Transverse colon (tissue), 4 donors: ENCODE measurements at places on chromosomes 4 and X. TPM values are rescaled to one million over a fixed set of nuclear protein-coding genes. Genes with fewer than 3 reads are reported as not detected.

ADH7 gene
- not detected for total RNA-seq

ADAM29 gene
- not detected for total RNA-seq

CABS1 gene
- total RNA-seq, result not detected

IL1RAPL2 gene
- total RNA-seq, result not detected

DMP1 gene
- total RNA-seq, result not detected

RGN gene
- not detected for total RNA-seq

USP26 gene
- not detected for total RNA-seq

ASB9 gene
- 1.8 TPM for total RNA-seq

STS gene
- 5.6 TPM for total RNA-seq

PF4V1 gene
- not detected for total RNA-seq

MTMR8 gene
- 15.3 TPM for total RNA-seq

FGD1 gene
- 3.0 TPM for total RNA-seq

NKRF gene
- 1.5 TPM for total RNA-seq

PGAM4 gene
- total RNA-seq, result not detected

DNA sequence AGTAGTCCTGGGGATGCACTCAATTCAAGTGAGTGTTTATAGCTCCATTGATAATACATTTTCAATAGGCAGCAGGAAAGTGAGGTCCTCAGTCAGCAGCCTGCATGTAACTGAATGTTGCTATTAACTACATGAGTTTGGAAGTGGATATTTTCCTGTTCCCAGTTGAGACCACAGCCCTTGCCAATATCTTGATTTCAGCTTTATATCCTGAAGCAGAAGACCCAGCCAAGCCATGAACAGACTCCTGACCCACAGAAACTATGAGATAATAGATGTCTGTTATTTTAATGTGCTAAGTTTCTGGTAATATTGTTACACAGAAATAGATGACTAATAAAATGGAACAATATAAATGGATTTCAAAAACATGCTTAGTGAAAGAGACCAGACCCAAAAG is 63.7 kb downstream of the VSIG4 start:
- H3K36me3 ChIP-seq, result no peaks in the 10 kb centered on the region
- no peak overlapping the region for H3K27ac ChIP-seq
- no peak overlapping the region for H3K4me3 ChIP-seq
- H3K4me1 ChIP-seq, result no peaks in the 10 kb centered on the region

DNA sequence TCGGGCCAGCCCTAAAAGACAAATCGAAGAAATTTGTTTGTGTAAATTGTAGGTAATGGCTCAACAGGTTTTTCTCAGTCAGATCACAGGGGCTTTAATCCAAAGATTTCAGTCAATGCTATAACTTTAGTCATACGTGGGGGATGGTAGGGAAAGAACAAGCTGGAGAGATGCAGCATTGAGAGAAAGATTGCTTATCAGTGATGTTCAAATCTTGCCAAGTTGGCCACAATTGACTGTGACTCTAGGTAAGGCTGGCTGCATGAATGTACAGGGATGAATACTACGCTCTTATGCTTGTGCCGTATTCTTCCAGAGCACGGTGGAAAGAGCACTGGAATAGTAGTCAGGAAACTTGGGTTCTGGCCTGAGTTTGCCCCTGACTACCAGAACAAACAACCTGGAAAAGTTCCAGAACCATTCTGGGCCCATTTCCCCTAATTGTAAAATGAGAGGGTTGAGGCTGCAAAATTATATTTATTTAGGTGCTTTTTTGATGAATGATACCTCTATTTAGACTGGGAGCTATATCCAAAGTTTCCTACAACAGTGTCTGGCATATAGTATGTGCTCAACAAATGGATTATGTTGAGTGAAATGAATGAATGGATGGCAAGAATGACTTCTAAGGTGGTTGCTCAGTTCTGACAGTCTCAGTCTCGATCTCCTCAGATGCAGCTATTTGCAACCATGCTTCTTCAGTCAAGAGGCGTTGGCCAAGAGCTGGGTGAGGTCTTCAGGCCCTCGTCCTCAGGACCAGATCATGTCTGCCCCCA is 44.4 kb downstream of the TSC22D3 start:
- H3K27ac ChIP-seq, result peak overlapping the region; percentile 81
- H3K27me3 ChIP-seq, result no peaks in the 10 kb centered on the region
- H3K4me1 ChIP-seq, result peaks cover 15% of the 10 kb centered on the region
- no peaks in the 10 kb centered on the region for H3K36me3 ChIP-seq
- no peak overlapping the region for H3K4me3 ChIP-seq

DNA sequence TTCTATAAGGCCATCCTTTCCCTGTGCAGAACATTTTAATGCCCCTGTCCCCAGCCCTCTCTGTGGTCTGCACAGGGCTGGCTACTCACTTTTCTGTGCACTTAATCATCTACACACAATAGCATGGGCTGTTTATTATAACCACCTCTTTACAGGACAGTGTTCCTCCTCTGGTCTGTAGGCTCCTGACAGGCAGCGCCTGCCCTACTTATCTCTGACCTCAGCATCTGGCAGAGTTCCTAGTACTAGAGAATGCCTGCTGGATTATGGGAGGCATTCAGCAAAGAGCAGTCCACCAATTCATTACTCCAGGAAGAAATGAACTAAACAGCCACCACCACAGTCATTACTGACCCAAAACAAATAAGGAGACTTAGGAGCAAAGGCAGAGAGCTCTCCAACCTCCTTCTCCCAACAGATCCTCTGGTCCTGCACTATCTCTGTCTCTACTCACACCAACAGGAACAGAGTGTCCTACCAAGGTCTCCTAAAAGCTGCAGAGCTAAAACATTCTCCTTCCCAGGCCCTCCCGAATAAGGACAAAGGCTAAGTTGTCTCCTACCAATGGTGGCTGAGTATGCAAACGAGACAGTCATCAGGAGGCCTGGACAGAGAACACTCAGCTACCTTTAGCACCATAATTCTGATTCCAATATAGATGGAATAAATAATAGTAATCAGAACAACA is 279.2 kb downstream of the QDPR start:
- DNase-seq, result no peak
- no peaks in the 10 kb centered on the region for H3K27me3 ChIP-seq
- no peak overlapping the region for H3K27ac ChIP-seq

DNA sequence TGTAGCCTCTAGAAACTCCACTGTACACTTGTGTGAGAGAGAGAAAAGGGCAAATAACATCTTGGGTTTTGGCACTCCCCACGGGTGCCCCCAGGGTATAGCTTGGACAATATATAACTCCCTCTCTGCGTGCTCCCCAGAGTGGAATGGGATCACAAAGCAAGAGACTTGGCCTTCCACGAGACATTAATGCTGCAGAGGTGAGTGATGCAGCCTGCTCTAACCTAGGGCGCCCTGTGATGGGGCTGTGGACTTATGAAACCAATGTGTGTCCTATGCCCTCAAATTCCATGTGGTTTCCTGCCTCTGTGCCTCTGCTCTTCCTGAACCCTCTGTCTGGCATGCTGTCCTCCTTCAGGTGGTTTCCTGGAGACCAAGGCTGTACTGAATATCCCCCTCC is 22.0 kb upstream of the FAM9C start:
- no peak overlapping the region for H3K27ac ChIP-seq
- no peaks in the 10 kb centered on the region for H3K36me3 ChIP-seq
- H3K4me1 ChIP-seq, result no peaks in the 10 kb centered on the region
- H3K4me3 ChIP-seq, result no peak overlapping the region
- DNase-seq, result no peak

- no peaks in the 10 kb centered on the region for H3K27me3 ChIP-seq
- no peaks in the 10 kb centered on the region for H3K4me1 ChIP-seq
These were observed 12.6 kb downstream of the SYN1 start for GRCh38 chrX:47607091-47607490.

DNA sequence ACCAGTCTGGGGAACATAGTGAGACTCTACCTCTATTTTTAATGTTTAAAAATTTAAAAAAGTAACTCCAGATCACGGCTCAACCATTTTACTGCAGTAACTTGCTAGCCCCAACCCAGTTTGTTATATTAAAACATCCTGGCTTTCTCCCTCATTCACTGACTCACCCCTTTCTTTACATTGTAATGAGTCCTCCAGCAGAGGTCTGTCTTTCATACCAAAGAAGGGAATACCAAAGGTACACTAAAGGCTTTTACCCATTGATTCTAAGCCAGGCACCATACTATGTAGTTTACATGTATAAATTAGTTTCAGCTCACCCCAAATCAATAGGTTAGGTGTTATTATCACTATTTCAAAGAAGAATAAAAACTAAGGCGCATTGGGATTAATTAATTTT is 286.9 kb downstream of the PACRGL start:
- peaks cover 8% of the 10 kb centered on the region for H3K27me3 ChIP-seq

DNA sequence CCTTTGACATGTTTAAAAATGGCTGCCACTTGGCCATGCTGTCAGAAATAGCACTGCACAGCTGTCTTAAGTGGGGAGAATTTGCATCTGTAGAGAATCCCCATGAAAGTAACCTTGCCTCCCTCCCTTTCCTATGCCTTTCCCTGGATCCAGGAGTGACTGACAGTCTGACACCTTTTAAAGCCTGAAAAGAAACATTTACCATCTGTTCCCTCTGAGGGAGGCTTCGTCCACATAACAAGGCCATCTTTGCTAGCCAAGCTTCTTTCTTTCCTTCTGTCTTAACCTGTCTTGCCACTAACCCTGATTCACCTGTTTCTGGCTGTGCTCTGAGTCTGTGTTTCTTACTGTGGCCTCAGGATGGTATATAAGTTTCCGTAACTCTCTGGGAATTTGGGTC is 21.3 kb upstream of the AADAT start:
- H3K36me3 ChIP-seq, result no peaks in the 10 kb centered on the region
- H3K4me3 ChIP-seq, result no peak overlapping the region
- no peak for DNase-seq
- no peaks in the 10 kb centered on the region for H3K4me1 ChIP-seq
- peaks cover 6% of the 10 kb centered on the region for H3K27me3 ChIP-seq

GRCh38 chrX:77505227-77505626 is 58.0 kb downstream of the FGF16 start:
- H3K27me3 ChIP-seq, result no peaks in the 10 kb centered on the region
- H3K4me3 ChIP-seq, result no peak overlapping the region
- H3K4me1 ChIP-seq, result no peaks in the 10 kb centered on the region
- no peak overlapping the region for H3K27ac ChIP-seq
- DNase-seq, result no peak

DNA sequence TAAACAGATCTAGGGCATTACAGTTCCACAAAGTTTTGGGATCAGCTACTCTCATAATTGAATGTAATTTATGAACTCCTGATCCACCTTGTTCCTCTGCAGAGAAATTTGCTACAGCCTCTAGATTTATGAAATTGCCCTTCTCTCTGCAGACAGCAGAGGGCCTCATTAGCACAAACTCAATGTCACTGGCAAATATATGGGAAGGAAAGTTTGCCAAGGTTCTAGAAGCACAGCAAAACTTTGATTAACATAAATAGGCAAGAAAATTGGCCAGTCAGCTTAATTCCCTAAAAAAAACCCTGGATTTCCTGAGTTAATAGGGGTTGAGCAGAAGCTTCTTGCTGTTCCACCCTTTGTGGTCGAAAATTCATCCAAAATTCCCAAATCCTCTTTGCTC is 31.5 kb downstream of the PRPS1 start:
- no peaks in the 10 kb centered on the region for H3K4me1 ChIP-seq
- H3K27me3 ChIP-seq, result no peaks in the 10 kb centered on the region
- no peak overlapping the region for H3K4me3 ChIP-seq
- no peak for DNase-seq
- no peak overlapping the region for H3K27ac ChIP-seq

DNA sequence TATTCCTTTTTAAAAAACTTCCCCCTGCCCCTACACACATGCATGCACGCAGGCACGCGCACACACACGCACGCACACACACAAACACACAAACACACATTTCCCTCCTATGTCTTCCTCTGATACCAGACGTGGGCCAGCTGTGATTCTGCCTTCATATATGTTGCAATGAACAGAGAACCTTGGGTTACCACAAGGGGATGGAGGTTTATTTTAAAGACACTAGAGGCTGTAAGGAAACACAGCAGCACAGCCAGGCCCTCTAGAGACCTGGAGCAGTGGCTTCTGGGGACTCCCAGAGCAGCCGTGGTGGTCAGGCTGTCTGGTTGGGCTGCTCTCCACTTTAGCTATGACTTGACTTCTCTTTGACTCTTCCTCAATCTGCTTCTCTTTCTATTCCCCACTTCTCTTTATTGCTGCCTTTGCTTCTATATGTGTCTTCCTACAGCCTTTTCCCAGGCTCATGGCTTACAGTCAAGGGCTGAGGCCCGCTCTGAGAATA is 3.2 kb upstream of the TLR10 start:
- H3K4me1 ChIP-seq, result no peaks in the 10 kb centered on the region
- H3K4me3 ChIP-seq, result no peak overlapping the region
- DNase-seq, result no peak
- no peaks in the 10 kb centered on the region for H3K36me3 ChIP-seq
- no peaks in the 10 kb centered on the region for H3K27me3 ChIP-seq
- no peak overlapping the region for H3K27ac ChIP-seq

- no peak for DNase-seq
- no peaks in the 10 kb centered on the region for H3K4me1 ChIP-seq
- no peaks in the 10 kb centered on the region for H3K27me3 ChIP-seq
- no peak overlapping the region for H3K4me3 ChIP-seq
- no peaks in the 10 kb centered on the region for H3K36me3 ChIP-seq
These were observed 87.0 kb downstream of the EFNB1 start for GRCh38 chrX:68915778-68916177.

DNA sequence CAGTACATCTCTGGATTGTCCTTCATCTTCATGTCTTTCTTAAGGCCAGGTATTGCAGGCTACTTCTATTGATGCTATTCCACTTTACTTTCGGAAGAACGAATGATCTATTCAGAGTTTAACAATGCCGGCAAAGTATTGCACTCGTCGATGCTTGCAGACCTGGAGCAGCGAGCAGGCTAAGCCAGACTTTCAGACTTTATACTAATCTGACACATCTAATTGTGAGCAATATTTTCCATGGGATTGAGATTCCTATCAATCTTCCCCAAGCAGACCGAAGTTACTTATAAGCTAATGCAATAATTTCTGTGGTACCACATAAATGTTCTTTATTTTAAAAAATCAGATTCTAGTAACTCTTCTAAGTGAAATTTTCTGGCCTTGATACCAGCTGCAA is 1.6 kb downstream of the EMCN start:
- no peaks in the 10 kb centered on the region for H3K4me1 ChIP-seq
- H3K4me3 ChIP-seq, result no peak overlapping the region
- no peak overlapping the region for H3K27ac ChIP-seq
- H3K27me3 ChIP-seq, result no peaks in the 10 kb centered on the region

DNA sequence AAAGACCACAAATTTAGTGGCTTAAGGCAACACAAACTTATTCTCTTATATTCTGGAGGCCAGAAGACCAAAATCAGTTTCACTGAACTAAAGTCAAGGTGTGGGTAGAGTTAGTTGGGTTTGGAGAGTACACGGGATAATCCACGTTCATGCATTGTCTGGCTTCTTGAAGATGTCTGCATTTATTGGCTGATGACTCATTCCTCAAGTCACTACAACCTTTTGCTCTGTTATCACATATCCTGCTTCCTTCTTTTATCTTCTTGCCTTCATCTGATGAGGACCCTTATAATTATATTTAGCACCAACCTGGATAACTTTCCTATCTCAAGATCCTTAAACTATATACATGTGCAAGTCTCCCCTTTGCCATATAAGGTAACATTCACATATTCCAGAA is 590.0 kb downstream of the FSTL5 start:
- peaks cover 4% of the 10 kb centered on the region for H3K4me1 ChIP-seq
- H3K36me3 ChIP-seq, result no peaks in the 10 kb centered on the region
- H3K4me3 ChIP-seq, result no peak overlapping the region
- H3K27me3 ChIP-seq, result no peaks in the 10 kb centered on the region
- no peak for DNase-seq
- no peak overlapping the region for H3K27ac ChIP-seq
